NAMALWA (cell line): ENCODE measurements at places on chromosomes 3 and 15.

DNA sequence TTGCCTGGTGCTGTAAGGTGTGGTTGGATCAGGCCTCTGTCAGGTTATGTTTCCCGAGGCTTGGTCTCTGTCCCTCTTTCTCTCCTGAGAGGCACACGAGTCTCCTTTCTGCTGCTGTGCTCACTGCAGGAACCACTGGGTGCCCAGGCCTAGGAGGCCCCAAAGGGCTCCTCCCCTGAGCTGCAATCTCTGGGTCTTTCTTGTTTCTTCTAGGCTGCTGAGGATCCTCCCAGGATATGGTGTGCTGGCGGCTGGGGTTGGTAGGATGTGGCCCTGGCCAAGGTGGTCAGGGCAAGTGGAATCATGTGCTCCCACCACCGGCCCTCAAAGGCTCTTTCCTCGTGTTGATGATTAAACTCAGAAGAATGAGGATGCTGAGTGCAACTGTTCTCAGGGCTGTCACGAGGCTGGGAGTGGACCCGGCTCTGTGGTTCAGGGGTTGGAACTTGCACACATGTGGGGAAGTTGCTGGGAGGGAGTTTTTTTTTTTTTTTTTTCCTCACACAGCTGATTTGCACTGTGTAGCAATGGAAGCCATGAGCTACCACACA, 43.6 kb upstream of the CTSH start:
- DNase-seq = no peak

DNA sequence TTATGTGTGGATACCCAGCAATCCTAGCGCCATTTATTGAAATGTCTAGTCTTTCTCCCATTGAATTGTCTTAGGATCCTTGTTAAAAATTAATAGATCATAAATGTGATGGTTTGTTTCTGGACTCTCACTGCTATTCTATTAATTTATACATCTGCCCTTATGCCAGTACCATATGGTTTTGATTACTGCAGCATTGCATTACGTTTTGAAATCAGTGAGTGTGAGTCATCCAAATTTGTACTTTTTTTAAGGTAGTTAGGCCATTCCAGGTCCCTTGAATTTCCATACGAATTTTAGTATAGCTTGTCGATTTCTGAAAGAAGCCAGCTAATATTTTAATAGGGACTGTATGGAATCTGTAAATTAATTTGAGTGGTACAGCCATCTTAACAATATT, 648.6 kb upstream of the ZNF385D start:
- no peak for DNase-seq

GRCh38 chr3:8741581-8742261, 8.1 kb downstream of the CAV3 start:
- DNase-seq = no peak

GRCh38 chr15:72272997-72273352, 621 bp upstream of the PARP6 start:
- DNase-seq = no peak

DNA sequence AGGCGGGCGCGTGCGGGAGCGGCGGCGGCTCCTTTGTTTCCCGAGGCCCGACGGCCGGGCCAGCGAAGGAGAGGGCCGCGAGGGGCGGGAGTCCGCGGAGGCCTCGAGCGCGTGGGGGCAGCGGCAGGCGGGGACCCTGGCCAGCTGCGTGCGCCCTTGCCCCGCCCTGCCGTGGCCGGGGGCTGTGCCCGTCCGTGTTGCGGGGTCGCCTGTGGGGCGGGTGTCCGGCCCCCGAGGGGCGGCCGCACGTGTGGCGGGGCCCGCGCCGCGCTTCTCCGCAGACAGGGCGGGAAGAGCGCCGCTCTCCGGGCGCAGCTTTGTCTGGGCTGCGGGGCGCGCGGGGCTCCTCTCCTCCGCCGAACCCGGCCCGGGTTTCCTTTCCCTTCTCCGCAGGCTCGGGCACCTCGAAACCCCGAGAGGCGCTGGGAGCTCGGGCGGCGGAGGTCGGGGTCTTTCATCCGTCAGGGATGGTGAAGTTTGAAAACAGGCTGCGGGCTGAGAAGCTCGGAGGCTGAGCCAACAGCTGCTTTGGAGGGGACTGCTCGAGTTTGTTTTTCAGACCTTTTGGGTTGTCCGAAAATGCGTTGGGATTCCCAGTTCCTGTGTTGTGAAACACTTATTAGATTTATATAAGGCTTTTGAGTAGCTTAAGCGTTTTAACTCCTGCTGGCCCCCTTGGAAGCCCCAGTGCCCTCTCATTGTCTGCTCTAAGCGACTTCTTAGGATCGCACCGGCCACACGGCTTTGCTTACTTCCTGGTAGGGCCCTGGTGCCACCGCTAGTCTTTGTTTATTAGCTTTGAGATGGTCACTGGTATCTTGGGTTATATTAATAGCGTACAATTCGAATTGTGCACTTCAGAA, 817 bp downstream of the USP3 start:
- DNase-seq = peak; percentile 86

DNA sequence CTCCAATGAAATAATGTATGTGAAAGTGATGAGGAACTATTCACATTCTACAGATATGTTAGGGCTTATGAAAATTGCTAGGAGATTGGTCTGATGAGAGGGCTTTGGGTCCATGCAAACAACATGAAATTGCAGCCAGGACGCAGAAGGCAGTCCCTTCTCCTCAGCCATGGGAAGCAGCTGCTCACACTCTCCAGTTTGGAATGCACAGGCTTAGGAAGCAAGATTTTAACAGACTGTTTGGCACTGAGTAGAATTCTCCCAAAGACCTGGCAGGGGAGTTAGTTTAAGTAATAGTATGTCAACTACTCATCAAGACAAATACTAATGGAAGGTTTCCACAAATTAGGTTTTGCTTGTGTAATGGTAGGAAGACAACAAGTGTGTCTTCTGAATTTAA, 500.7 kb upstream of the ARRDC4 start:
- DNase-seq = no peak

- DNase-seq = no peak
These were observed 24.9 kb upstream of the KBTBD12 start for GRCh38 chr3:127889976-127890650.

- no peak for DNase-seq
These were observed 333.8 kb upstream of the RBMS3 start for GRCh38 chr3:28947061-28947460.

- no peak for DNase-seq
These were observed 306.7 kb downstream of the TIGIT start for GRCh38 chr3:114600571-114600970.

- no peak for DNase-seq
These were observed 7.9 kb downstream of the NBEAL2 start for GRCh38 chr3:46987319-46987742.

GRCh38 chr15:62989366-62990055, 53.0 kb upstream of the TPM1 start:
- DNase-seq = no peak

DNA sequence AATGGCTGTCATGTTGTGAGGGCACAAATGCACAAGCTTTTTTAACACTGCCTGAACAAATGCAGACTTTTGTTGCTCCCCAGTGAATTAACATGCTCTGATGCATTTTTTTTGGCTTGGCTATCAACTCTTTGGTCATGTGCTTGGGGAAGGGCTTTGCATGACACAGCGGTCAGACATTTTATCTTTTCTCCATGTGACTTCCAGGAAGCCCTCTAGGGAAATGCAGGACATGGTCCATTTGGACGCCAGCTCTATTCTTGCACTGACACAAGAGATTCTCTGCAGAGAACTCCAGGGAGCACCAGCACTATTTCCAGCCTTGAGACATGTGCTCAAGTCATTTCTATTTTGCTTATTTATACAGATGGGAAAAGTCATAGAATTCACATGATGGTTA, 46.2 kb downstream of the NEK11 start:
- no peak for DNase-seq

DNA sequence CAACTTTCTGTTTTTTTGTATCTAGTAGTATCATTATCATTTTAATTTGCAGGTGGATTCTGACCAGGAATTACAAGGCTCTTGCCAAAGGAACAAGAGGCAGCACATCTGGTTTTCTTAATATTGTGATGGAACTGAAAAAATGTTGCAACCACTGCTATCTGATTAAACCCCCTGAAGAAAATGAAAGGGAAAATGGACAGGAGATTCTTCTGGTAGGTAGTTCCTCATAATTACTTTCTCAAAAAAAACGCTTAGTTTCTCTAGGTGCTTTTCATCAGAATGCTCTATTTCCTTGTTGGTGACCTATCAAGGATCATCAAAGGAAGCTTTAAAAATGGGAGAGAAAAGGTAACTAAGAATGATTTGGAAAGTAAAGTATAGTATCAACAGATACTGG, 71.6 kb downstream of the CHD2 start:
- DNase-seq = no peak

DNA sequence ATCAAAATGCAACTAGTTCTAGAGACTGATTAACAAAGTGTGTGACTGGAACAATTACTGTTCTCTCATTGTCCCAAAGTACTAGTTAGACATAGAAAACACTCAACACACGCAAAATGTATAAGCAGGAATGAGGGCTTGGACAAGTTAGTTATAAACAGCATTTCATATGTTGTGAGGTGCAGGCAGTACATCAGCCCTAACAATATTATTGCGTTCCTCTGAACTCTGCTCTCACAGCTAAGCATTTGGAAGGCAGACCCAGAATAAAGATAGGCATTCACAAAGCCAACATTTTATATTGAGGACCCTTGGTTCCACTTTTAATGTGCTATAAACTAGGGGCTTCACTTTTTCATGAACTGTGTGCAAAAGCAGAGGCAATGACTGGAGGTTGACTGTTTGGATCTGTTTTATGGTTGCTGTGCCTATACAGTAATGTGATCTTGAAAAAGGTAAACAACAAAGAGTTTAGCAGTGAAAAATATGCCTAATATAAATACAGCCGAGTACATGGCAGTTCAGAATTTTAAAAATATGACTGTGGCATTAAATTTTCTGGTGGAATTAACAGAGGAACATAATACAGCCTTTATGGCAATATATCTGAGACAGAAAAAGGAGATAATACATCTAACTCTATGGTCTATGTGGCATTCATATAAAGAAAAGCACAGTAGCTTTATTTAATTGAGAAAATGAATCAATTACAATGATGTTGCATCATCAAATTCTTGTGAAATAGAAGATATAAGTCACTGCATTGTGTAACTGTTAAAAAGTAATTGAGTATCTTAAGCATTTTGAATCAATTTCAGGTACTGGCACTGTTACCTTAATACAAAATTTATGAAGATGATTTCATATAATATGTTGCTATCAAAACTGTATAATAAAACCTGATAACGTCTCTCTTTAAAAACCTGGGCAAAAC, 80.0 kb upstream of the SKOR1 start:
- DNase-seq = no peak

DNA sequence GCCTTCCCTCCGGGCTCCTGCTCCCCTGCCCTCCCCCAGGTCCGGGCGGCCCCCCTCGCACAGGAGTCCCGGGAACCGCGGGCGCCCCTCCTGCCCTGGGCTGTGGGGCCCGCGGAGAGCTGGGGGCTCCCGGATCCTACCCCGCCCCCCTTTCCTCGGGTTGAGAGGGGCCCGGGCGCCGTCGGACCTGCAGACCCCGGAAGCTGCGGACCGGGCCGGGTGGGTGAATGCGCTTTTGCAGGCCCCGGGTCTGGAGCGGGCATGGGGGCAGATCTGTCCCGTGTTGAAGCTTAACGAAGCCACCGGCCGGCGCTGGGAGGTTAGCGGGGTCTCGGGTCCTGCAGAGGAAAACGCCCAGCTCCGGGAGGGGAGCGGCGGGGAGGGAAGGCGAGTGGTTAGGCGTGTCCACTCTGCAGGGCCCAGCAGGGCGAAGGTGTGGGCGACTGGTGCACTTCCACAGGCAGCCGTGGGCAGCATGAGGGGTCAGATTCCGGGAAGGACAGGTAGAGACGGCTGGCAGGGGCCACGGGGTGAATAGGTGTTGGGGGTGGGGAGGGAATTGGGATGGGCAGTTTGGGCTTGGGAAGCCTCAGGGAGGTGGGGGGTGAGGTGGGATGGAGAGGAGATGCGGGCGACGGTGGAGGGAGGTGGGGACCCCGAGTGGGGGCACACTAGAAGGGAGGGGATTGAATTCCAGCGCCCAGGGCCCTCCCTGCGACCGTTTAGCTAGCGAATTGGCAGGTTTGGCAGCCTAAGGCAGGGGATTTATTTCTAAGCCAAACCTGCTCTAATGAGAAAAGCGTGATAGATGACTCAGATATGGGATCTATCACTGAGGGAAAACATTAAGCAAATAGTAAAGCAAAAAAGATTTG, 635 bp downstream of the CD276 start:
- DNase-seq = no peak

- no peak for DNase-seq
These were observed 108.9 kb downstream of the FNDC3B start for GRCh38 chr3:172148241-172148640.

GRCh38 chr15:53534105-53534839, 225.2 kb downstream of the WDR72 start:
- DNase-seq = no peak

GRCh38 chr3:32316976-32317375, 74.7 kb upstream of the CMTM7 start:
- DNase-seq = no peak

DNA sequence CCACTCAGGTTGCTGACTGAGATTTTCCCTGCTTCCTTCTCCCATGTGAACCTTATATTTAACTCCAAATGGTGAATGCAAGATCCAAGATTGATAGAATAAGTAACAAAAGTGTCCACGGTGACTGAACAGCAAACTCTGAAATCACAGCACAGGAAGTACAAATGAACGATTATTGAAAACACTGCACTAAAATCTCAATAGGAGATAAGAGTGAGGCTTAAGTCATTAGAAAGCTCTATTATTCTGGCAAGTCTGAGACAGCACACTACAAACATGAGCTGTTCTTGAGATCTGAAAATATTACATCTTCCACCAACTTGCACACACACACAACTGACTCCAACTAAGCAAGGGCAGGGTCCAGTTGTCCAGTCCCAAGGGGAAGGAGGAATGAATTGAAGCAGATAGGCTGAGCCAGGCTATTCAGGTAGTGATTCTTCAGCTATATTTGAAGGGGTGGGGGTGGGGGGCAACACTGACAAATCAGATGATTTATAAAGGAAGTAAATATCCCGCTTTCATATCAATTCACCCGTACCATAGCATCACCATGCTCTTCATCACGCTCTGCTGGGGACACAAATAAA, 2.9 kb downstream of the ZNF385D start:
- no peak for DNase-seq

- no peak for DNase-seq
These were observed 73.2 kb upstream of the GK5 start for GRCh38 chr3:142298626-142299025.

GRCh38 chr3:43728947-43729346, 38.2 kb downstream of the ABHD5 start:
- no peak for DNase-seq

GRCh38 chr3:109569135-109569846, 231.9 kb upstream of the DPPA4 start:
- DNase-seq = no peak

- no peak for DNase-seq
These were observed 59.3 kb upstream of the OSTN start for GRCh38 chr3:191139736-191140135.

DNA sequence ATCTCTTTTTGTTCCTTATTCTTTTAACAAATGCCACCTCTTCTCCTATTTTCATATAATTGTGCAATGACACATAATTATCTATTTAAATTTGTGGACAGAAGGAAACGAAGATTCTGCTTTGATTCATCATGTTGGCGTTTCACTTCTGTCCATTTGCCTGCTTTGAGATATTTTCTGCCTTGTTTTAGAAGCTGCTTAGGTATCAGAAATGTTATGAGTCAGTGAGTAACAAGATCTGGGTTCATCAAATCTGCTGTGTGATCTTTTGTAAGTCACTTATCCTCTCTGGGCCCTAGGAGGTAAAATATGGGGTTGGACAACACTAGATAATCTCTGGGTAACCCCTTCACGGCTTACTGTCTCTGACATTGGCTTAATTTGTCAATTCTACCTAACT, 7.3 kb upstream of the MINDY4B start:
- DNase-seq = no peak
